ENCODE measurements at places on chromosomes 7 and 10.

GRCh38 chr7:139099172-139099947 is 10.2 kb downstream of the ZC3HAV1 start:
- DNase-seq: no peak

DNA sequence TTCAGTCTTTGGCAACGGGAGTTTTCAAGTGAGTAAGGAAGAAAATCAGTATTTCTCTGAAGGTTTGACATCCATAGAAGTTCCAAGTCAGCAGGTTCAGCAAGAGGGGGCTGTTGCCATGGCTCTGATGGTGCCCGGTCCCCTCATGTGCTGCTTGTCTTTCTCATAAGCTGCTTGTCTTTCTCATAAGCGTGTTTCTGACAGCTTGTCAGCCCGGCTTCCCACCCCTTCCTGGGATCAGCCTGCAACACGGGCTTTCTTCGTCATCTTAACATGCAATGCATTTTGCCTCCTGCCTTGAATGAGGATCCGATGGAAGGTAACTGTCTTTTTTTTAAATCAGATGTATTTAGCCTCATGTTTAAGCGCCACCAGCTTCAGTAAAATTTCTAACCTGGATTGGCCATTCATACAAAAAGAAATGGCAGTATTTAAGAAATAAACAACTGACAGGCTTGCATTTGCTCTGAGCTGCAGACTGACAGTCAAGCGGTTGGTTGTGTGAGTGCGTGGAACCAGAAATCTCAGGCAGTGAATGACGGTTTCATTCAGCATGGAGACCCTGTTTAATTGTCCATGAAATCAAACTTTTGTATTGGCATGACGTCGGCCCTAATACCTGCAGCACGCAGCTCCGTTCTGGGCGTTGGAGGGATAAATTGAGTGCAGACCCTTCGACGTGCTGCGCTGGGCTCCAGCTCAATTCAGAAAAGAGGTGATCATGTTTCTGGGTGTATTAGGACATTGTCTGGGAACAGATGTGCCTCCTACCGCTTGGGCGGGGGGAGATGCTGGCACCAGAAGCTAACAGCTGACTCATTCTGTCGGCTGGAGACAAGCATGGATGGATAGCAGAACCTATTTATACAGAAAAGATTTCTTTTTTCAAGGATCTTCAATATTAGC is 454.7 kb upstream of the FOXK1 start:
- peak; percentile 80 for DNase-seq

DNA sequence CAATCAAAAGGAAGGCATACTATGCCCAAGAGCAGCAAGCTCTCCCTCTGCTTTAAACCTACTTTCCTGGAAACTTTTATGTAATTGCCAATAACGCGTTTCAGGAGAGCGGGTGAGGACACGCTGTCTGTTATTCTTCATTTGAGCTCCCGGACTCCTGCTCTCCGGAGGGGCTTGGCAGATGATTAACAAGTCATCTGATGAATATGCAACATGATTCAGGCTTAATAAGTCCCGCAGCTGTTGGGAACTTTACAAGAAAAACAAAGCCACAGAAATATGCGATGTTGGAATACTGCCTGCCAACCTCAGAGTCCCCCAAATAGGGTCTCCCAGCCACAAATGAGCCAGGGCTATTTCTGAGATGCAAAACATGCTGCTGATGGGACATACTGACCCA is 348.0 kb downstream of the GPAM start:
- no peak for DNase-seq

DNA sequence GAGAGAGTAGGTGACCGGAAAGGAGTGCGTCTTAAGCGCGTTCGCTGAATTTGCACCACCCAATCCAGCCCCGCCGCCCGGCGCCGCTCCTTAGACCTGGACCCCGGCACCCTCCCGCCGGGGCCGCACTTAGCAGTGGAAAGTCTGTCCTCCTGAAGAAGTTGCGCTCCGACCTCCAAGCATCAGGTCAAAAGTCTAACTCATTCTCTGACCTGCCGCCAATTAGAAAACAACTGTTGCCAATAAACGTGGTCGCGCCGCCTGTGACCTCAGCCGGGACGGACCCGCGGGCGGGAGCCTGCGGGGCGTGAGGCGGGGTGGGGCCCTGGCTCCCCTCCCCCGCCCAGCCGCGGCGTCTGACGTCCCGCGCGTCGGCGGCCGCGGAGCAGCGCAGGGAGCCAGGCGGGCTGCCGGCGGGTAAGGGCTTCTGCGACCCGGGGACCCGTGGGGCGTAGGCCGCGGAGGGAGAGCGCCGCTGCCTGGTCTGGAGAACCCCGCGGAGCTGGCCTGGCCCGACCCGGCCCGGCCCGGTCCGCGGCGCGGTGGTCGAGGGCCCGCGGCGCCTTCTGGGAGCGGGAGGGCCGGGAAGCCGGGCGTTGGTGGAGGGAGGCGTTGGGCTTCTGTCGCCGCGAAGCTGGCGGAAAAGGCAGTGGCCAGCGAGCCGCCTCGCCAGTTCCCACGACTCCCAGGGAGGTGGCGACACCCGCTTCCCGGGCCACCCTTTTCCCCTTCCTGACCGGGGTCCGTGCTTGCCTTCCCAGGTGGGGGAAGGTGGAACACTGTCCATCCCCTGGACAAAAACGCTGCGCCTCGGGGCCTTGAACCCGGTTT is at the start of gene BCAP29:
Gene BCAP29, plus strand, starts transcription at position 362 of the 831 bp plus-strand sequence. CDS start 527 bp downstream, outside the sequence.
- peak; percentile 41 for DNase-seq

GRCh38 chr10:102917314-102917961 is 656 bp upstream of the CNNM2 start:
- DNase-seq: peak; percentile 70

- no peak for DNase-seq
Measured at GRCh38 chr7:150755473-150756099, 18.4 kb downstream of the GIMAP5 start.

GRCh38 chr10:112115781-112116385 is 67.7 kb downstream of the GPAM start:
- peak; percentile 1 for DNase-seq

DNA sequence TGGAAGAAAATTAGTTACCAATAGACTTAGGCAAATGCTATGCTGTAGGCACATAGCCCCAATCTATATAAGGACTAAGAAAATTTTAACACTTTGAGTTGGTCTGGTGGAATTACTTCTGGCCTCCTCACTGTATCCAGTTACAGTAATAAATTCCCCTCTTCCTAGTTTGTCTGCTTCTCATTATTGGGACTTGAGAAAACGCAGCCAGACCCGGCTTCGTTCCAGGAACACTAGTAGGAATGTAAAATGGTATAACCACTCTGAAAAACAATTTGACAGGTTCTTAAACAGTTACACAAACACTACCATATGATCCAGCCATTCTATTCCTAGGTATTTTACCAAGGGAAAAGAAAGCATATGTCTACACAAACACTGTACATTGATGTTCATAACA is 150.2 kb downstream of the VPS50 start:
- no peak for DNase-seq

DNA sequence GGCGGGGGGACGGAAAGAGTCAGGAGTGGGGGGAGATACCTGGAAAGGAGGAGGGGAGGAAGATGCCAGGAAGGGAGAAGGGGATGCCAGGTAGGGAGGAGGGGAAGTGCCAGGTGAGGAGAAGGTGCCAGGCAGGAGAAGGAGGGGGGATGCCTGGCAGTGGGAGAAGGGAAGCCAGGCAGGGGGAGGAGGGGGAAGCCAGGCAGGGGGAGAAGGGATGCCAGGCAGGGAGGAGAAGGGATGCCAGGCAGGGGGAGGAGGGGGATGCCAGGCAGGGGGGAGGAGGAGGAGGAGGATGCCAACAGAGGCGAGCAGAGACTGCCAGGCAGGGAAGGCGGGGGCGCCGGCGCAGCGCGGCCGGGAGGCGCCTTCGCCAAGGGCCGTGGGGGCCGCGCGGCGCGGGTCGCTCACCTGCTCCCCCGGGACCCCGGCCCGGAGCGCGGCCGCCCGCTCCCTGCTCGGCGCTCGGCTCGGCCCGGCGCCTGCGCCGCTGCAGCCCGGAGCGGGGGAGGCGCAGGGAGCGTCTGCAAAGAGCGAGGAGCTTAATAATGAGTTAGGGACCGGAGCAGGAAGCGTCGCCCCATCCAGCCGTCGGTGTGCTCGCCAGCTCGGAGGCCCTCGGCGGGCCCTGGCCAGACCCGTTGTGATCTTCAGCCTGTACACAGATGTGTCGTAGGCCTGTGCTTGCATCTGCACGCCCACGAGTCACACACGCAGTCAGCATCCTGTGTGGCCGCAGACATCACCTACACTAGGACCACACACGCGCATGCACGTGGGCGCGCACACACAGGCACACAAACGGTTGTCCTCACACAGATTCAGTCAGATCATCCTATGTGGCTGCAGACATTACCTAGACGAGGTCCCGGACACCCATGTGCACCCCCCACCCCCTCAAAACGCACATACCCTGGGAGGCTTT is 28.4 kb upstream of the SMARCD3 start:
- DNase-seq: no peak
